ENCODE measurements at places on chromosomes 2 and 18.

DNA sequence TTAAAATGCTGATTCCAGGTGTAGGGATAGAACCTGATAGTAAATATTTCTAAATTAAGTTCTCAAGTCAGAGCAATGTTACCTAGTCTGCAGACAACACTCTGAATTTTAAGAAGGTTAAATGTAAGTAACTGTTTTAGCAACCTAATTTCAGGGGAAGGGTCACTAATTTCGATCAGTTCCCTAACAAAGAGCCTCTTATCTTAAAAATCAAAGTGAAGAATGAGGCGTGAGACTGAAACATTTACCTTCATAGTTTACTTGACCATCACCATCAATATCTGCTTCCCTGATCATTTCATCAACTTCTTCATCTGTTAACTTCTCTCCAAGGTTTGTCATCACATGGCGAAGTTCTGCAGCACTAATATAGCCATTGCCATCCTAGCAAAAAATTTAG is 6.4 kb upstream of the STPG4 start:
- H3K36me3 ChIP-seq, result peaks cover 49% of the 10 kb centered on the region
- H3K4me3 ChIP-seq, result no peak overlapping the region
- no peak overlapping the region for H3K27ac ChIP-seq
- no peak for DNase-seq

- H3K4me3 ChIP-seq, result no peak overlapping the region
- no peak overlapping the region for H3K27ac ChIP-seq
- peak; percentile 19 for DNase-seq
- H3K36me3 ChIP-seq, result no peaks in the 10 kb centered on the region
- H3K27me3 ChIP-seq, result no peaks in the 10 kb centered on the region
- no peaks in the 10 kb centered on the region for H3K4me1 ChIP-seq
These were observed 75.2 kb upstream of the C2orf15 start for GRCh38 chr2:99066075-99066958.

DNA sequence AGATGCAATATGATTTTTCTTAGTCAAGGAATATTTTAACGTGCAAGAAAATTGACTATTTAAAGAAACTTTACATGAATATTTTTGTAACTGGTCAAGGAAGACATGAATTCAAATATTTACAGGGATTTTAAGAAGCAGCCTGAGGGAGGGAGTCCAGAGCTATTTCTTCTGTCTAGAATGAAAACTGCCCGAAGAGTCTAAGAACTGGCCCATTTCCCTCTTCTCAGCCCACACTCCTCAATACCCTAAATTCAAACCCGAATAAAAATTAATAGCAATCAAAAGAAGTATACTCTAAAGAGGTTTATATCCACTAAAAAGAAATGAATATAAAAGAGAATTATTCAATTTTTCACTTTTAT is 6.5 kb upstream of the NDUFV2 start:
- H3K4me3 ChIP-seq, result peak overlapping the region; percentile 88
- DNase-seq, result no peak
- no peaks in the 10 kb centered on the region for H3K27me3 ChIP-seq
- H3K27ac ChIP-seq, result peak overlapping the region; percentile 96

DNA sequence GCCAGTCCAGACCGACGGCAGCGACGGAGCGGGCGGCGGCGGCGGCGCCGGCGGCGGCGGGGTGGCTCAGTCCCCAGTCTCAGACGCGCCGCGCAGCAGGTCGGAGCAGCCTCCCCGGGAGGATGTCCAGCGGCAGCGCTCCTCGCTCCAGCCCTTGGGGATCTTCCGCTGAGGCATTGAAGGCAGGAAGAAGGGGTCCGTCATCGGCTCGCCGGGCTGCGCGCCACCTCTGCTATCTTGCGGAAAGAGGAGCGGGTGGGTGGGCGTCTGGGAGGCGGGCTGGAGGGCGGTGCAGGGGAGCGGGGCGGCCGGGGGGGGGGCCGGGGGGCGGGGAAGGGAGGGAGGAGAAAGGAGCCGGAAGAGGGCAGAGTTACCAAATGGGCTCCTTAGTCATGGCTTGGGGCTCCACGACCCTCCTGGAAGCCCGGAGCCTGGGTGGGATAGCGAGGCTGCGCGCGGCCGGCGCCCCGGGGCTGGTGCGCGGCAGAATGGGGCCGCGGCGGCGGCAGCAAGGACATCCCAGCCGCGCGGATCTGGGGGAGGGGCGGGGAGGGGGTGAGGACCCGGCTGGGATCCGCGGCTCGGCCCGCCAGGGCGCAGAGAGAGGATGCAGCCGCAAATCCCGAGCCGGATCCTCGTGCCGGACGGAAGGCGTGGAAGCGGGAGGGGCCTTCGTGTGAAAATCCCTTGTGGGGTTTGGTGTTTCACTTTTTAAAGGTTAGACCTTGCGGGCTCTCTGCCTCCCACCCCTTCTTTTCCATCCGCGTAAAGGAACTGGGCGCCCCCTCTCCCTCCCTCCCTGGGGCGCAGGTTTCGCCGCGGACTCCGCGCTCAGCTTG is at the start of gene NETO1:
TSS of gene NETO1 (minus strand) at position 242 of the 839 bp plus-strand sequence. CDS start 696 bp downstream, outside the sequence.
- peaks cover 34% of the 10 kb centered on the region for H3K27me3 ChIP-seq
- peaks cover 6% of the 10 kb centered on the region for H3K36me3 ChIP-seq
- H3K4me3 ChIP-seq, result peak within 1 kb of the TSS; percentile 66
- no peak for DNase-seq

DNA sequence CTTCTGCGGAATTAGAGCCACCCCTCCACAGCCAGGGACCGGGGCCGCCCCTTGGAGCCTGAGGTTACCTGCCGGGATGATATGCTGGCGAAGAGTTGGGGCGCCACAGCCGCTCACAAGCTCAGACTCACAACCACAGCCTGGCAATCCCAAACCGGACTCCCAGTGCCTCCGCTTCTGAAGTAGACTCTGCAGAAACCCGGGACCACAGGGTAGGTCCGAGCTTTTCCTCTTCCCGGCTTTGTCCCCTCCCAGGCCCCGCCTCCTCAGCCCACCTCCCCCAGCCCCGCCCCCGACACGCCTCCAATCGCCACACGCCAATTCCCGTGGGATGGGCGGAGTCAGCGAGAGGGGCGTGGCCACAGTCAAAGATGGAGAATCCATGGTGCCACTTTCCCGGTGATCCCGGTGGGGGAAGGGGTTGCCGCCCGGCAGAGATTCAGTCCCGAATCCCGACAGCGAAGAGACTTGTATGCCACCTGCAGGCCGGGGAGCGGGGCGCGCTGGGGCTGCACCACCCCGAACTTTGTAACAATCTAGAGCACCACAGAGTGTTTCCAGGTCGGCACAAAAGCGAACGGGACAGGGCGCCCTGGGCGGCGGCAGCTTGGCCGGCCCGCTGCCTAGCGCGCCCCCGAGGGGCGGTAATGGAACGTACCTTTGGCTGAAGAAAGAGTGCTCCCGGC is at the start of gene IDH1:
TSS of gene IDH1 (minus strand) at position 201 of the 686 bp plus-strand sequence. CDS start 3,520 bp downstream, outside the sequence.
- H3K4me1 ChIP-seq, result peaks cover 26% of the 10 kb centered on the region
- H3K4me3 ChIP-seq, result peak within 1 kb of the TSS; percentile 99
- H3K27me3 ChIP-seq, result no peaks in the 10 kb centered on the region
- peak within 1 kb of the TSS; percentile 25 for H3K27ac ChIP-seq
- DNase-seq, result peak; percentile 95
